ENCODE measurements at places on chromosomes 3 and 15.

DNA sequence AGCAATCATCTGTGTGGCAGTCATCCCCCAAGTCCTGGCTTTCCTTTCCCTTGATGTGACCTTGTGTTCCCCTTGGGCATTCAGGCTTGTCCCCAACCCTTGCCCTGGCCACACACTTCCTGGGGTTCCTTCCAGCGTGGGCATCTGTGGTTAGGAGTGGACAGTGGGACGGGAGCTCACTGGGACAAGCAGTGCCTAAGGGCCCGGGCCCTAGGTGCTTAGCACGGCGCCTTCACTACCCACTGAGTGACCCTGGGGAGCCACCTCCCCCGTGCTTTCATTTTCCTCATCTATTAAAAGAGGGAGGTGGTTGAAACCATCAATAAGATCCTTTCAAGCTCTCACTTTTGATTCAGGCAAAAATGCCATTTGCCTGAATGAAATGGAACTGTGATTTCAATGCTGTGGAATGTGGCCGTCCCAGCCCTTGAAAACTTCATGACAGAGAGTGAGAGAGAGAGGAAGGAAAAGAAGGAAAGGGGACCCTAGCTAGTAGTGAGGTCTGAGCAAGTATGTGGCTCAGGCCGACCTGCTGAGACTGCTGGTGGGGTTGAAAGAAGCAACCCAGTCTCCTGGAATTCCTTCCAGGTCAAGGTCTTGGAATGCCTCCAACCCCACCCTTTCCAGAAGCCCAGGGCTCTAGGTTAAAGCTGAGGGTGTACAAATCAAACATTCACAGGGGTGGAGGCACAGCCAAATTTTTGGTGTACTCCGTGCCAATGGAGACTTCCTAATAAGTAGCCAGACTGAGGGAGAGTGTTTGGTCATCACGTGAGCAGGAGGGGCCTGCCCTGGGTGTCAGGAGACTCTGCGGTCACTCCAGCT, 302.9 kb downstream of the TLE3 start:
- peak; percentile 43 for DNase-seq

DNA sequence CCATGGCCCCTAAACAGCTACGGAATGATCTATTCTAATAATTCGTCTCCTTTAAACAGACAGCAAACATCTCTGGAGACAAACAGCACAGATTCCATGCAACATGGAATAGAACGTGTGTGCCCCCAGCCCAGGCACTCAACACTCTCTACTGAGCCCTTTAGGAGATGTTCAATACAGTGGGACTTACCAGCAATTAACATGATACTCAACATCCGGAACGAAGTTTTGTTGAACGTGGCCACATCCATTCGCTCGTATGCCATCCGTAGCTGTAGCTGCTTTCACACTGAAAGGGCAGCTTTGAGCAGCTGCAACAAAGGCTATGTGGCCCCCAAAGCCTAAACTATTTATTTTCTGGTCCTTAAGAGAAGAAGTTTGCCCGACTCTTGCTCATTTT, 3.5 kb downstream of the ADAMTS17 start:
- DNase-seq, result no peak

GRCh38 chr15:40388941-40389823, 6.7 kb downstream of the KNSTRN start:
- DNase-seq, result no peak

DNA sequence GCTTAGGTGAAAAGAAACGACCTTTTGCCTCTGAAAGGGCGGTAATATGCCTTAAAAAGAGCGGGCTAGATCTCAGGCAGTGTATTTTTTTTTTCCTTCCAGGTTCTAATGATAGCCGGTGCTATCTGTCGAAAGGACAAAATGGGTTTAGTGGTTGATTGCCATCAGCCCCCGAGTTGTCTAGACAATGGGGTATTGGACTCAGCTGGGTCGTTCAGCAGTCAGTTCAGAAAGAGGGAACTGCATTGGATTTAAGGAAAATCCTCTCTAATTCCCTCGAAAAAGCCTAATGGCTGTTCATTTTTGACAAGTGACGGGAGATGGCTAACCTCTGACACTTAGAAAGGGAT, 728 bp downstream of the EIF2B5 start:
- DNase-seq, result no peak

DNA sequence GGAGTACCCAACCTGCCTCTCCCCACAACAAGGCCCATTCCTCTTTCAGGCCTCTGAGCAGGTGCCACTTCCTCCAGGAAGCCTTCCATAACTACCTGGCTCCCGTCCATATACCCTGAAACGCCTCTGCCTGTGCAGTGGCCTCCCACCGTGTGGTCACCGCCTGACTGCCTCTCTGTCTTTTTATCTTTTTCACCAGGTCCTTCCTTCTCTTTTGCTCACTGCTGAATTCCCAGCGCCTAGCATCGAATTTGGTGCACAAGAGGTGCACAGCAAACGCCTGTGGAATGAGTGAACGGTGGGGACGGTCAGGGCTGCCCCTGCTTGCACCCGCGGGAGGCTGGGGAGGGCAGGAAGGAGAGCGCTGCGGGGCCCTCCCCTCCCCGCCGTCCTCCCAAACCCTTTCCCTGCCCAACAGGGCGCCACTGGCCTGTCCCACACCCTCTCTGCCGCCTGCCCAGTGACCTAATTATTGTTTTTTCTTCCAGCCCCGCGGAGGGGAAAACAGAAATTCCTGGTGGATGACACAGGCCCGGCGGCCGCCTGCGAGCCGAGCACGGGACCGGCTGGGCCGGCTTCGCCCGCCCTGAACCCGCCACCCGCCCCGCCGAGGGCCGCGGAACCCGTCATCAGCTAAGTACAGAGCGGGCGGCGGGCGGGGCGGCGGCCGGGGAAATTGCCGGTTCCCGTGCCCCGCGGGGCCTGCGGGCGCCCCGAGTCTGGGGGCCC, 140.1 kb downstream of the SMAD6 start:
- peak; percentile 91 for DNase-seq

DNA sequence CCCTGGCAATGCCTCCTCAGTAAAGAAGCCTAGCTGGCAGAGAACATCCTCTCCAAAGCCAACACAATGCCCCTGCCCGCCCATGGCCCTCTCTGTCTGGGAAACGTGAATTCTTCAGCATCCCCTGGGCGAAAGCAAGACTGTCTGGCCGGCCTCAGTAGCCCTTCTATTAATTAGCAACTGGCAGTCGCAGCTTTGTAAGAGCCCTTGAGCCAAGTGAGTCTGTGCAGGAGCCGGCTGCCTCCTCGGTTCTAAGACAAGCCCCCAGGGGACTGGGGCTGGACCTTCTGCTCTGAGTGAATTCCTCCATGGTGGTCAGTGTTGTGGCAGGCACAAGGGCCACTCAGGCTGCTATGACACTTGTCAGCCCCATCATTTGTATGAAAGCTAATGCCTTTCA, 7.4 kb downstream of the HCN4 start:
- DNase-seq, result no peak

DNA sequence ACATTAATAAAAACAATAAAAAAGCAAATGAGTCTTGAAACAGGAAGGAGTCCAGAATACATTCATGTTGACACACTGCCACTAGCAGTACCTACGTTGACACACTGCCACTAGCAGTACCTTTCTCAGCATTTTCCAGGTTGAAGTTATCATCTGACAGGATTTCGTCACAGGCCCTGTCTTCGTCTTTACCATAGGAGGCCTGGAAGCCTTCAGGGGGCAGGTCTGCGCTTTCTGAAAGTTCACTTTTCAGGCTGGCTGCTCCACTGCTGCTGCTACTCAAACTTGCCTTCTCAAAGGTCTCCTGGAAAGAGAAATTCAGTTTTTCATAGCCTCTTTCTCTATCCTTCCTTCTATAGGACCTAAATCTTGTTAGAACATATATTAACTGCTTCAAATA, 194.7 kb downstream of the NEK10 start:
- no peak for DNase-seq

DNA sequence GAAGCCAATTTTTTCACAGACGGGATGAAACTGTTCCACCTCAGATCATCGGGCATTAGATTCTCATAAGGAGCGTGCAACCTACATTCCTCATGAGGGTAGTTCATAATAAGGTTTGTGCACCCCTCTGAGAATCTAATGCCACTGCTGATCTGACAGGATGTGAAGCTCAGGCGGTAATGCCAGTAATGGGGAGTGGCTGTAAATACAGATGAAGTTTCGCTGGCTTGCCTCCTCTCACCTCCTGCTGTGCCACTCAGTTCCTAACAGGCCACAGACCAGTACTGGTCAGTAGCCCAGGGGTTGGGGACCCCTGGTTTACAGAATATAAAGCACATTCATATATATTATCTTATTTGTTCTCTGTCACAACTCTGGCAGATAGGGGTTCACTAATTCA, 2.1 kb upstream of the LIMD1 start:
- no peak for DNase-seq

- DNase-seq, result no peak
Observed at GRCh38 chr3:120489421-120489820, 38.6 kb upstream of the FSTL1 start.

- no peak for DNase-seq
Observed at GRCh38 chr15:88126695-88127431, 129.7 kb downstream of the NTRK3 start.

GRCh38 chr15:70526221-70526973, 237.0 kb downstream of the UACA start:
- peak; percentile 96 for DNase-seq

GRCh38 chr3:140332131-140332530, 345.7 kb upstream of the TRIM42 start:
- no peak for DNase-seq

- DNase-seq, result no peak
Observed at GRCh38 chr3:24017305-24017704, 72.2 kb downstream of the NR1D2 start.

DNA sequence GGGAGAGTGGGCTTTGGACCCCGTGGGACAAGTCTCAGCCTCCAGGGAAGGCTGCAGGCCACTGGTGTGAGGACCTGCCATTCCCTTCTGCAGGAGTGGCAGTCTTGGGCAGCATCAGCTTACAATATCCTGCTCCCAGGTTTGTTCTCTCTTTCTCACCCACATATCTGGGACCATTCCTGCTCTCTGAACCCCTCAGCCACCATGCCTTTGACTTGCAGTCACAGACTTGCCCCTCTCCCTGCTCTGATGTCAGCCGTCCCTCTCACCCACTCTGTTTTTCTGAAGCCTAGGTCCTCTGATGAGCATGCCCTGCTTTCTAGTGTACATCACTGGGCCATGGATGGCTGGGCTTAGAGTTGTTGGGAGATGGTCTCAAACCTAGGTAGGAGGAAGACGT, 282.1 kb downstream of the EPHB1 start:
- DNase-seq, result no peak

- no peak for DNase-seq
Observed at GRCh38 chr3:113714702-113715101, 18.3 kb upstream of the USF3 start.

DNA sequence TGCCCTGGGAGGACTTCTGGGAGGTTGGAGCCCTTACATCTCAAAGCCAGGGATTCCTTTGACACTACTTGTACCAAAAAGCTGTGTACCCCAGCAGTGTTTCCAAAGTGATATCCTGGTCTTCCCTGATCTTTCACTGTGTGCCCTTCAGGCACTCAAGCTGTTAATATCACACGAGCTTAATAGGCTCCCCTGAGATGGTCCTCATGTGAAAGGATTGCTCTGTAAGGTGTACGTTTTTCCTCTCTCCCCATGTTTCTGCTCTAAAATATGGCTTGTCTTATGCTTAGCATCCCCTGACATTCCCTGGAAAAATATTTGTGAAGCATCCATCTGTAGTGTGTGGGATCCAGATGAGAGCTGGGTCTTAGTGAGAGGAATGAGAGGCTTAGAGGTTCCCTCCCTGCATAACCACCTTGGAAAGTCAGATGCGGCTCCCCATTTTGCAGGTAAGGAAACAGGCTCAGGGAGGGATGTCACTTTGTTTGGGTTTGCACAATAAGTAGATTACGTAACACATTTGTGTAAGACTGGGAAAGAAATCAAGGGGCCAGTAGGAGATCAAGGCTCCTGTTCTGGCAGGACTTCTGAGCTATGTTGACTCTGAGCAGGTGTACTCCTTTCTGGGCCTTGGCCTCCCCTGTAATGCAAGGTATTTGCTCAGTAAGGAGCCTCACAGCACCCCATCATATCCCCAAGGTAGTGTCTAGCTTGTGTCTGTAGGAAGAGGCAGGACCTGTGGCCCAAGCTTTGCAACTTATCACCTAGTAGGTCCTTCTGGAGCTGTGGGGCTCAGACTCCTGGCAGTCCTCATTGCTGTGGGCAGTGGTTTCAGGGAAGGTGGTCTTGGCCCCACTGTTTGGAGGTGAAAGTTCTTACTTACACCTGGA, 667 bp upstream of the ACOX2 start:
- DNase-seq, result no peak

DNA sequence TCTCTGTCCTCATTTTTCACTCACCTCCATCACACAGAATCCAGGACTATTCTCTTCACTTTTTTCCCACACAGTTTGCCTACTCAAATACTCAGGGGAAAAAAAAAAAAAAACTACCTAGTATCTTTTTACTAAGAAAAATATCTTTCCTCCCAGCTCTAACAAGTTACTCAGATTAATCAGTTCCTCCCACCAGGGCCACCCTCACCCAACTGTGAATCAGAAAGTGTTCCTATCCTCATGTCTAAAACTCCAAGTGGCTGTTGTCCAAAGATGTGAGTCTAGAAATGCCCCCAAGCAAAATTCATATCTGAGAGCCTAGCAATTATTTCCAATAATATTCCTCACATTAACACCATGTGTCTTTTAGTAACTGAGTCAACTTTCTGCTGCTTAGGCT, 268.0 kb downstream of the ERC2 start:
- DNase-seq, result no peak
